Activated CD4-positive, alpha-beta T cell treated with anti-CD3 and anti-CD28 coated beads for 24 hours (primary cell): ENCODE measurements at places on chromosomes 7 and 10.

DNA sequence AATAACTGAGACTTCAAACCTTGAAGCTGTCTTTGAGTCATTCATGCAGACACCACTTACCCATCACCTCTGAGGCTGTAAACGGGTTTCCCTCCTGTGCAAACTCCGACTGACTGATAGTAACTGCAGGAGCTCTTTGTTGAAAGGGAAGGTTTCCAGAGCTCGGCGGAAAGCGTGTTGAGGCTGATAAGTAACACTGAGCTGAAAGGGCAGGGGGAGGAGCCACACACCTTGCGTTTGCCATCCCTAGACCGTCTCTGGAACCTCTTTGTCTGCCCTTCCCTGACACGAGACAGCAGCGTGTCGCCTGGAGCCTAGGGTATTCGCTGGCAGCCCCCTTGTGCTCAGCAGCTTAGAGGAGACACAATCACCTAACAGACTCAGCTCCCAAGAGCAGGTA is 134.0 kb downstream of the PAXIP1 start:
- no peak for DNase-seq

DNA sequence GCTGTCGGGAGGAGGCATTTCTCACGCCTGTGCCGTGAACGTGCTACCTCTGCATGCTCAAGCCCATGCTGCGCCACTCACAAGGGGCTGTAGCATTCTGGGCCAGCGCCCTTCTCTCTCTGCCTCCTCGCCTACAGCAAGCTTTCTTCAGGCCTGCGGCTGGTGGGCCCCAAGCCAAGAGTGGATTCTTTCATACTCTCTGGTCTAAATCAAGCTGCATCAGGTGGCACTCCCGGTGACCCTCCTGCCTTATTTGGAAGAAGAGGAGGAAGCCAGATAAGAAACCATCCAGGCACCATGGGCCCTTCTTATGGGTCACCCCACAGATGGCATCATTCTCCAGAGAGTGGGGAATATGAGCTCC is 86.7 kb upstream of the DUSP5 start:
- no peak for DNase-seq

- no peak for DNase-seq
These were observed 28.7 kb upstream of the RSBN1L start for GRCh38 chr7:77667459-77668086.

- no peak for DNase-seq
These were observed 7.2 kb upstream of the RALA start for GRCh38 chr7:39616138-39616537.

- no peak for DNase-seq
These were observed 388.3 kb upstream of the MGMT start for GRCh38 chr10:129078746-129079145.

GRCh38 chr10:86773498-86773897 is 17.1 kb downstream of the BMPR1A start:
- no peak for DNase-seq

DNA sequence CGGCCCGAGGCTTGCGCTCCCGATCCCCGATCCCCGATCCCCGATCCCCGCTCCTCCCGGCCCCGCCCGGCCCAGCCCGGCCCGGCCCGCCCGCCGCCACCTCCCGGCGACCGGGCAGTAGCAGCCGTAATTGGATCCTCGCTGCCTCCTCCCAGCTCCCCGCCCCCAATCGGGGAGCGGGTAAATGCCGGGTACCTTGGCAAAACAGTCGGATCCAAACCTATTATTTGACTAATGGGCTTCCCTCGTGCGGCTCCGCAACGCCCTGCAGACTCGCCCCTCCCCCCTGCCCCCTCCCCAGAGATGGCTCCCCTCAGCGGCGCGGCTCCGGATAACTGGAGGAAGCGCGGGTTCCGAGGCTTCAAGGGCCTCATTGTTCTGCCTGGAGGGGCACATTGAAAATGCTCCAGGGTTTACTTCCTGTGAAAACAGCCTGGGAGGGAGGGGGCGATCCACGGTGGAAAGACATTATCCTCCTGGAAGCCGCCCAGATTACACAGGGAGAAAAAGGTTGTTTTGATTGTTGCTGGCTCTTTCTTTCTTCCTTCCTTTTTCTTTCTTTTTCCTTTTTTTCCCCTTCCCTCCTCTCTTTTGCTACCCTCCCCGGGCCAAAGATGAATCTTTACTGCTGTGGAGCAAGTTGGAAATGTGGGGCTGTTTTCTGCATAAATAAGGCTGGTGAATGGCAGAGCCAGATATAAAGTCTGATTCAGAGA is 94.7 kb upstream of the ZMIZ1 start:
- peak; percentile 25 for DNase-seq

GRCh38 chr10:121942749-121943416 is 15.1 kb upstream of the ATE1 start:
- no peak for DNase-seq

GRCh38 chr10:119129721-119130120 is 25.8 kb downstream of the DENND10 start:
- no peak for DNase-seq

GRCh38 chr7:99638731-99639130 is 22.0 kb downstream of the ZSCAN25 start:
- no peak for DNase-seq

GRCh38 chr7:138934367-138934766 is 46.8 kb downstream of the KIAA1549 start:
- DNase-seq = no peak

- peak; percentile 94 for DNase-seq
These were observed 10.1 kb upstream of the C10orf95 start for GRCh38 chr10:102461187-102462054.

GRCh38 chr10:43944381-43945093 is 295.9 kb upstream of the ZNF32 start:
- DNase-seq = no peak

GRCh38 chr10:90403211-90404000 is 454.4 kb downstream of the HTR7 start:
- DNase-seq = no peak

GRCh38 chr10:118953598-118954393 is 75.7 kb upstream of the NANOS1 start:
- DNase-seq = no peak

GRCh38 chr7:111223802-111224253 is 132.9 kb downstream of the LRRN3 start:
- no peak for DNase-seq

DNA sequence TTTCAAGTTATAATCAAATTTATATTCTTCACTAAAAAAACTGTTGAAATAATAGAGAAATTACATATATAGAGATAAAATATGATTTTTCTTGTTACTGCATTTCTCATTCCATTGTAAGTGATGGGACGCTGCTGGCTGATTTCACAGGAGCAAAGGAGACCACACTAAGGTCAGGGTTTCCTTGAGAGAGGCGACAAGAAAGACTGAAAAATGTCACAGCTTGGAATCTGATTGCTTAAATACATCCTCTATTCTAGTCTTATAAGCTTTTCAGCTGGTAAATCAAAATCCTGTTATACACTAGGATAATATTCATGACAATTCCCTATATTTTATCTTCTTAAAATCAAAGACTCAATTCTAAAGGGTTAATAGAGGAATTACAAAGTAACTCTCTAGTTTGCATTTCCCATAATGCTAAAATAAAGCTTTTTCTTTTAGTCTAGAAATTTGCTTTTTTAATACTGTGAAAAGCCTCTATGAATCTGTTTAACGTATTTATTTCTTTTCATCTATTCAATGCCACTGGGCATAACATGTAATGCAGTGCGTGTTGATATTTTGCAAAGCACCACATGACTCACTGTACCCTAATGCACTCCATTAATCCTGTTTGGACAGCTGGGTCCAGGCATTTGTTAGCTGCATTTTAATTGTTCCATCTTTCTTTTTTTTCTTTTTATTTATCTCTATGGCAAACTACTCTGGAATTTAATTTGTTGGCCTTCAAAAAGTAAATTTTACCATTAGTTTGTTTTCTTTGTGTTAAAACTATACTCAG is 81.7 kb downstream of the RNF32 start:
- DNase-seq = no peak

DNA sequence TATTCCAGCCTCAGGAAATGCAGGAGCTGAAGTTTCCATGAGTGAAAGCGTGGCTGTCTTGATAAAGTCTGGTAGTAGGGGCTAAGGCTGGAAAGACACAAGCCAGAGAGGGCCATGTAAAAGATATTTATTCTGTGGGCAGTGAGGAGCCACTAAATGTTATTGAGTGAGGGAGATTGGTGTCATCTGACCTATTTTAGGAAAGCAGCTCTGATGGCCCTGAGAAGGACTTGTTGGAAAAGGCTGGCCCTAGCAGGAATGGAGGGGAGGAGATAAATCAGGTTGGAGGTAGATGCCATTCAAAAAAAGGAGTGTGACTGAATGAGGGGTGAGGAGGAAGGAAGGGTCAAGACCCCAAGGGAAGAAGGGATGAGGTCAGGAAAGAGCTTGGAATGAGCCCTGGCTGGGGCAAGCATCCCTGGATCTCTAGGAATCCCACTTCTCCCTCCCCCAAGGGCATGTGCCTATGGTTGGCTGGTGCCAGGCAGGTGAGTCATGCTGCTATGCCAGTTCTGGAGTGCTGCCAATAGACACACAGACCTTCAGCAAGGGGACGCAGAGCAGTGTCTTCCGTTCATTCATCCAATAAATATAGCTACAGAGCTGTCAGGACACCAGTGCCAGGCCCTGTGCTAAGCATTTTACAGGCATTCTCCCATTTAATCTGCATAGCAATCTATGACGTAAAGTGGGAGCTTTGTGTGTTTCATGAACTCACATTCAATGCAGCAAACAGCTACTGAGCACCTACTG is 2.0 kb downstream of the ANKRD2 start:
- no peak for DNase-seq

DNA sequence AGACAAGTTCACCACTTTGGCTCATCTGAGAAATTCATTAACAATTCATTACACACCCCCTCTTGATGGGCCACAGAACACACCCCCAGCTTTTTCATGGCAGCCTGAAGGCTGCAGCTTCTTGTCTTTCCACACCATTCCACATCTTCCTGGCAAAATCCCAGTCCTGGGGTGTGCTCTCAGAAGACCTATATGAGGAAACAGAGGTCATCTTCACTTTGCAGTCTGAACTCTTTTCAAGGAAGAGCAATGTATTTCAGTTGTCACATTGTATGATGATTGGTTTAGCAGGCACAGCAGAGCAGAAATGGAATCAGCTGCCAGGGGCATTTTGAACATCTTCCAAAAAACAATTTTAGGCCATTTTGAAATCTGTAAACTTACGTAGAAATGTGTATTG is 7.8 kb upstream of the LRRC27 start:
- no peak for DNase-seq

GRCh38 chr10:62738916-62739315 is 65.6 kb upstream of the ADO start:
- DNase-seq = no peak

DNA sequence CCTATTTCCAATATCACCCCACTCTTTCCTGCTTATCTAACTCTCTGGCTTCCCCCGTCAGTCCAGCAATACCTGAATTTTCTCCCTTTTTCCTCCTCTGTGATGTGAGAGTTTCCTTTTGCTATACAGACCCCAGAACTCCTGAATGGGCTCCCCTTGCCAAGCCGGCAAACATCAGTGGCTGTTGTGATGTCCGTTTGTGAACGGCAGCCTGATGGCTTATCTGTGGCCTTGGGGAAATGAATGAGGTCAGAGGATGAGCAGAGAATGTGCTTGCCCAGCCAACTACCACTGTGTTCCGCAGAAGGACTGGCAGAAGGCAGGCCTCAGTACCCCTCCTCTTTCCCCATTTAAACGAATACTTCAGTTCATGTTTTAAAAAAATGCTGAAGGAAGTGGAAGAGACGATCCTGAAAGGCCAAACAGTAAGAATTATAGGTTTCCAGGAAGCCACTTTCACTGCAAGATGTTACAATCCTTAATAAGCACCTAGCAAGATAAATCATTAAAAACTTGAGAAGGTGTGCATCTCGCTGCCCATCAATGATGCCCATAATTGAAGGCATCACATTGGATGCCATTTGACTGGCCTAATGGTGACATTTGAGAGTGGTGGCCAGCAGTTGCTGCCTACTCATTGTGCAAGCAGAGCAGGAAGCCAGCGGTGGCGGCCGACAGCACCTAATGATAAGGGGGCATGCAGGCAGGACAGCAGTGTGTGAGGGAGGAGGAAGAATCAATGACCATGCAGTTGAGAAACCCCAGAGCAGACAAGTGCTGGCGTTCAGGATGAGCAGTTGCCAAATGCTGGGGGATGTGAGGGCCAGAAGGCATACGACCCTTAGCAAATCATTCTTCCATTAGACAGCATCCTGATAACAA is 31.5 kb downstream of the SLC18A2 start:
- DNase-seq = no peak

- no peak for DNase-seq
These were observed 22.1 kb upstream of the PDE1C start for GRCh38 chr7:32092346-32092745.

DNA sequence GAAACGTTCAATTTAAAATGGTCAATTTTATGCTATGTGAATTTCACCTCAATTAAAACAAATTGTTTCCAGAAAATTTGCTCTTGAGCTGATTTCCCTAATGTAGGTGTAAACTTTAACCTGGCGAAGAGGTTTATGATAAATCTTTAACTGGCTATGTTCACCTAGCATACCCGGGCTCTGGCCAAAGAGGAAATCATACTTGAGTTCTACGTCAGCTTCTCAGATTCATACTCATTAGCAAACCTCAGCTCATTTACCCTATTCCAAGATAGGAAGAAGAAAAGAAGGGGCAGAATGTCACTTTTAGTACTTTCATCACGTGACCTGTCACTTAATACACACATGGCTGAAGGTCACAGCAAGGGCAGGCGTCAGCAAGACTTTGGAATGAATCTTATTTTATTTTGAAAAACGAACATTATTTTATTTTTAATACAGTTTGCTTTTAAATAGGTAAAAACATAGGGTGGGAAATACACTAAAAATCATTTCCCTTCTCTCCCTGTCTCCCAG is 97.0 kb downstream of the ABLIM1 start:
- no peak for DNase-seq

DNA sequence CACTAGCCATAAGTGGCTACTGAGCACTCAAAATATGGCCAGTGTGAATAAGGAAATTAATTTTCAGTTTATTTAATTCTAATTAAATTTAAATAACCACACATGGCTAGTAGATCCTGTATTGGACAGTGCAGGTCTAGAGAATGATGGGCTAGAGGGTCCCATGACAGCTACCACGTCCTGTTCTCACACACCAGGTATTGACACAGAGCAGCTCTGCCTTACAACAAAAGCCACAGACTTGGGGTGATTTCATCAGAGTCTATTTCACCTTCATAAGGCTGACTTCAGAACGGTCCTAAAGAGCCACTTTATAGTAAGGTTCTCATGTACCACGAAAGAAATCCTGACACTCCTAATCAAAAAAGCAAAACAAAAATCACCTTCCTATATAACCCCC is 111.3 kb downstream of the UBE2H start:
- no peak for DNase-seq

GRCh38 chr7:75064291-75064690 is 9.3 kb downstream of the RCC1L start:
- no peak for DNase-seq

GRCh38 chr7:83617858-83618257 is 31.1 kb downstream of the SEMA3E start:
- DNase-seq = no peak

- DNase-seq = no peak
These were observed 15.1 kb downstream of the PKD1L1 start for GRCh38 chr7:47933215-47933614.

- no peak for DNase-seq
These were observed 81.0 kb upstream of the PRSS58 start for GRCh38 chr7:142338633-142339501.

GRCh38 chr10:85614981-85615380 is 751.6 kb downstream of the GRID1 start:
- no peak for DNase-seq

GRCh38 chr7:23043441-23043840 is 29.5 kb upstream of the HYCC1 start:
- DNase-seq = no peak
